Hematopoietic multipotent progenitor cell treated with erythropoietin and hydrocortisone succinate and interleukin-3 and kit ligand, for 6 days (in vitro differentiated cells): ENCODE measurements at places on chromosomes 12 and 14.
A peak's percentile ranks its signal among the peaks of the same experiment; 100 is the strongest.

DNA sequence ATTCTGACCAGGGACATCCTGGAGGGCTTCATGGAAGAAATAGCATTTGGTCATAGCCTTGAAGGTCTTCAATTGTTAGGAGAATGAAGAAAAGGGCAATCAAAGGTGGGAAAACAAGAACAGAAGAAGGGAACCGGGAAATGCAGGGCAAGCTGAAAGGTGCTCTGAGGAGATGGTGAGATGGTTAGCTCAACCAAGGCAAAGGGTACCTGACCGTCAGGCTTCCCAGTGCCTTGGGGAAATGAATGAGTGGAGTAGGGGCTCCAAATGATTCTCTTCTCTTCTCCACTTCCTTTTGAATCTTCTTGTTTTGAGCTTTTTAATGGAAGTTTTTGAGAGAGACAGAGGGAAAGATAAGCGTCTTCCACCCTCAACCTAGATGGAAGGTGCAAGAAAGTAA is 155.6 kb upstream of the PWP1 start:
- no peak for DNase-seq

- no peak for DNase-seq
These were observed 38.3 kb downstream of the NIN start for GRCh38 chr14:50792634-50793068.

DNA sequence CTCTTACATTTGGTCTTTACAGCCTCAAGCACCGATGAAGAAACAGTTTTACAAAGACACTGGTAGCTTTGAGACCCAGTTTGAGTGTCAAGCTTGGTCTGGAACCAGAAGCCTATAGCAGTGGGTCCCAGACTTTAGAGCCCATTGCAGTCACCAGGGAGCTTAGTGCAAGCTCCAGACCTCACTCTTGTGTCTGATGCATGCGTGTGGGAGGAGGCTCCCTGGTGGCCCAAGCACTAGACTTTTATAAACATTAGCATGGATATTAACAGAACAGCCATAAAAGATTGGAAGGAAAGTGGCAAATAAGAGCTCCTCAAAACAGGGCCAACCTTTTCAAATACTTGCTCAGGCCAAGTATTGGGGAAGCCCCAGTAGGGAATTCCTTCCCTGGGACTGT is 45.5 kb downstream of the SLC8B1 start:
- no peak for DNase-seq

DNA sequence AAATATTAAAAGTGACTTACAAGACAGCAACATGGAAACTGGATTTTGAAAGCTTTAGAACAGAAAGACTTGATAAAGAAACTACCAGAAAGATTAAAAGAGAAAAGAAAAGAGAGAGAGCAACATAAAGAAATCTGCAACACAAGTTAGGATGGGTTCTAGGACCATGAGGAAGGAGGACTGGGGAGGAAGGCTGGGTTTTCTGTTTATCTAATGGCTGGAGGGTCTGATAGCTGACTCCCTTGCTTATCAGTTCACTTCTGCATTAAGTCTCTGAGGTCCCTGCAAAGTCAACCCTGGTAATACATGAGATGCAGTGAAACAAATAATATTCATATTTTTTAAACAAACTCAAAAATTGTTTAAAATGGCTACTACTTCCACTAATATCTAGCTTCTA is 90.1 kb downstream of the RPAP3 start:
- DNase-seq, result peak; percentile 75

DNA sequence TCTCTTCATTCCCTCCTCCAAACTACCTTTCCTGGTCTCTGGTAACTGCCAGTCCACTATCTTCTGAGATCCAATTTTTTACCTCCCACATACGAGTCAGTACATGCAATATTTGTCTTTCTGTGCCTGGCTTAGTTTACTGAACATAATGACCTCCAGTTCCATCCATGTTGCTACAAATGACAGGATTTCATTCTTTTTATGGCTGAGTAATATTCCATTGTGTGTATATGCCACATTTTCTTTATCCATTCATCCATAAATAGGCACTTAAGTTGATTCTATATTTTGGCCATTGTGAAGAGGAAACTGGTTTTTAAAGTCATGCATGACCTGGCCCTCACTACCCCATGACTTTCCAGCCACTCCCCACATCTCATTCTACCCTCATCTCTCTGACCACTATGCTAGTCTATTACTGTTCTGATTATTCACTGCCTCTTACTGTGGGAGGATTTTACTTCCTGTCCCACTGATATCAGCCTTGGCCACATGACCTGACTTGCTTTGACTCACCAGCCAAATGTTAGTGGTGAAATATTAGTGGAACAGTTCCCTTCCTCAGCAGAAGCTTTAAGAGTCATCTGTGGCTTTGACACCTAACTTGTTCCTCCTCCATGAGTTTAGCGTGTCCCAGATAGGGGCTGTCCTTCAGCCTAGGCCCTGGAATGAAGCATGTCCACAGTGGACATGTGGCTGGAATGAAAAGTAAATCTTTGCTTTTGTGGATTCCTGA is 52.2 kb downstream of the GOLGA5 start:
- peak; percentile 79 for DNase-seq

DNA sequence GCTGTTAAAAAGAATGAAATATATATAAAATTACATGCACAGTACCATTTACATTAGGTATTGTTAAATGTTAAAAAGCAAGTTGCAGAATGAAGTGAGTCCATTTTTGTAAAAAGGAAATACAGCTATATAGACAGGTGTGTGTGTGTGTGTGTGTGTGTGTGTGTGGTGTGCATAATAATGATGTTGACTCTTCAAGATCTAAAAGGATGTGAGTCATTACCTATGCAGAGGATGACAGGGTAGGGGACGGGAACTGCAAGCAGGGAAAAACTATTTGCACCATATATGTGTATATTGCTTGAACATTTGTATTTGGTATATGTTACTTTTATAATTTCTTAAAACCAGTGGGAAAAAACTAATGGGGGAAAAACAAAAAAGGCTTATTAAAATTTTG is 3.1 kb downstream of the C14orf39 start:
- no peak for DNase-seq

DNA sequence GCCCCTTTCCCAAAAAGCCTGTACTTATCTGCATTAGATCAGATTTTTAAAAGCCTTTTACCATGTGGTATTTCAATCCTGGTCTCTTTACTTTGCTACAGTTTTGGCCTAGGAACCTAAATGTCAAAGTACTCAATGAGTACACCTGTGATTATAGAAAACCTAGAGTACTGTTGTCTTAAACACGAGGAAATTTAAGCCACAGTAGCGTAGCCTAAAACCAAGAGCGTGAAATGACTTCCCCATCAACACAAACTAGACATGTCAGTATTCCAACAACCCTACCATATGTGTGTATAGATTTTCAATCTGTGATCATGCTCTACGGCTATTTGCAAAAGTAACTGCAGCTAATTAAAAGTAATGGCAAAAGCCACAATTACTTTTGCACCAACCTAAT is 52.7 kb upstream of the OR5AU1 start:
- no peak for DNase-seq

DNA sequence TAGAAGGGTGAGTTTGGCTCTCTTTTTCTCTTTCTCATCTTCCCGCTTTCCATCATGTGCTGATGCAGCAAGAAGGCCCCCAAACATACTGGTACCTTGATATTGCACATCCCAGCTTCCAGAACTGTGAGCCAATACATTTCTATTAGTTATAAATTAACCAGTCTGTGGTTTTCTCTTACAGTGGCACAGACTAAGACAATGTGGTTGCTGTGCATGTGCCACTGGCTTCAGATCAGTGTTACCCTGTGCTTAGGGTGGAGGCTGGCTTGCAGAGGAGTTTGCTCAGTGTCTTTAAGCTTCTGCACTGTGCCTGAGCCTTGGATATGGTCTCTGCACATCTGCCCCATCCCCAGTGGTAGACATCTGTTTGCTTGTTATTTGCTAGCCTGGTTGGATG is 5.5 kb downstream of the IFI27L2 start:
- DNase-seq, result no peak

DNA sequence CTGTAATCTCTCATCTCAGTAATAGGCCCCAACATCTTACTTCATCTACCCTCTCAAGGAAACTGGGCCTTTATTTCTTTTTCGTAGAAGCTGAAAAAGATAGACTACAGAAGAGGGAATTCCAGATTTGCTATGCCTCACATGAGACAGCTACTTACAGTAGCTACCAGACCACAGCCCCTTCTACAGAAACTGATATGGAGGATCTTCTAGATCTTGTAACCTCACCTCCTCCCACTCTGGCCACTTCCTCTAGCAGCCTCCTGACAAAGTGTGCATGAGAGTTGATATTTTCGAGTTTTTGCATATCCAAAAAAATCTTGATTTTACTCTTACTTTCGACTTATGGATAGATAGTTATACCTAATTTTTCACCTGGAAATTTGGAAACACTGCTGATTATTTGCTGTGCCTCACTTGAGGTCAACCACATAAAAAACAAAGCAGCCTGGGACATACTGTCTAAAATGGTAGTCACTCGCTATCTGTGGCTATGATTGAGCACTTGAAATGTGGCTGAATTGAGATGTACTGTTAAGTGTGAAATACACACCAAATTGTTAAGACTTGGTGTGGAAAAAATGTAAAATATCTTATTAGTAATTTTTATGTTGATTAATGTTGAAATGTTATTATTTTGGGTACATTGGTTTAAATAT is 86.3 kb upstream of the NID2 start:
- peak; percentile 23 for DNase-seq

GRCh38 chr14:102588821-102589220 is 3.6 kb upstream of the RCOR1 start:
- DNase-seq, result no peak

- no peak for DNase-seq
These were observed 480.4 kb upstream of the NOVA1 start for GRCh38 chr14:27078191-27078590.

DNA sequence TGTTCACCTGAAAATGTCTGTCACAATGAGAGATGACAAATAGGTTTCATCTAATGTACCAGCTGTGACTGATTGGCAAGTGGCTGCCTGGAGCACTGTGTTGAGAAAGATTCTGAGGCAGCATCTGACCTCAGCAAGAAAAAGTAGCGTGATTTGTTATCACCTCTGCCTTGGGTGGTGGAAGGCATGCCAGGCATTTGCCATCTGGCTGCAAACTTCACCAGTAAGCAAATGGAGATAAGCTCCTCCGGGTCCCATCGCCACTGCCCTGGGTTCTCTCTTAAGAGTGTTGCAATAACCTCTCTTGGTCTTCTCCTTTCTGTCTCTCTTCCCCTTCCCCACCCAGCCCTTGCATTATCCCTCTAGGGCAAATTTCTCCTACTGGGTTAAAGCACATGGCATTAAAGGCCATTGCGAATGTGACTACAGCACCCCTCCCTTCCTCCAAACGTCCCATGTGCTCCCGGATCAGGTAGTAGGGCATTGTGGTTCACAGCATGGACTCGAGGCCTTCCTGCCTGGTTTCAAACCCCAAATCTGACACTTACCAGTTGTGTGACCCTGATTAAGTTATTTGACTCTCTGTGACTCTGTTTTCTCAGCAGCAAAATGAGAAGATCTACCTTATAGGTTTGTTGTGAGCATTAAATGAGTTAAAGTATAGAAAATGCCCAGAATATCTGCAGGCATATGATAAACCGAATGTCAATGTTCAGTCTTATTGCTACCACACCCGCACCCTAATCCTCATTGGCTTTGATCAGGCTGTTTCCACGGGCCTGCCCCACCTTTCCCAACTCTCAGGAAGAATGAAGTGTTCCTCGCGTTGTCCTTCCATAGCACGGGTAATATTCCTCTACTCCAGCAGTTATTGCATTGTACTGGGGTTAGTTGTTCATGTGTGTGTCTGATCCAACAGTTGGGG is 8.2 kb upstream of the LGALS3 start:
- DNase-seq, result peak; percentile 83

DNA sequence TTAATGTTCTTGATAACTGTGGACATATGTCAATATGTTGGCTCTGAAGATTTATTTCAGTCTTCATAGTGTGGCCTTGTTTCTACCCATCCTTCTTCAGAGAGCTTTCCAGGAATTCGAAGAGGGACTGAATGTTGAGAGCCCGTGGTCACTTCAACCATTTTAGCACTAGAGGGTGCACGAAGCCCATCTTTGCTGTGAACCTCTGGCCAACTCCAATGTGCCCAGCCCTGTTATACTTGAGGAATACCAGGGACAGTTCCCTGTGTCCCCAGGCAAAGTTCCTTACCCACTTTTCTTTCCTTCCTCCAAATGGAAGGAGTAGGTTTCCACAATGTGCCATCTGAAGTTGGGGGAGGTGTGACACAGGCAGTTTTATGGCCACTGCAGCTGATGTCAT is 603.5 kb downstream of the RPL10L start:
- peak; percentile 2 for DNase-seq

DNA sequence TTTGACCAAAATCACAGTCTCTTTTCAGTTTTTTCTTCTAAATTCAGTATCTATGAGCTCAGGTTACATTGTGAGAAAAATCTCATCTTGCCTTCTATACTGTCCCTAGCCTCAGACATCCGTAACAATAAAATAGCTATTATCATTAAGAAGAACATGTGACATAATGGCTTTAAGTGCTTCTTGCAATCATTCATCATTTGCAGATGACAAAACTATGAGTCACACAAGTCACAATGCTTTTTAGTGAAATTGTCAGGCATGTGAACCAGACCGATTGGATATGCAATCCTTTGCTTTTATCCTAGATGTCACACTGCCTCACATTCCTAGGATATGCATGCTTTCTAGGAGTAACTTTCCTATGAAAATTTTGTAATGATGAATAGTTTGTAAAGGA is 313.1 kb downstream of the SLC6A15 start:
- DNase-seq, result no peak

DNA sequence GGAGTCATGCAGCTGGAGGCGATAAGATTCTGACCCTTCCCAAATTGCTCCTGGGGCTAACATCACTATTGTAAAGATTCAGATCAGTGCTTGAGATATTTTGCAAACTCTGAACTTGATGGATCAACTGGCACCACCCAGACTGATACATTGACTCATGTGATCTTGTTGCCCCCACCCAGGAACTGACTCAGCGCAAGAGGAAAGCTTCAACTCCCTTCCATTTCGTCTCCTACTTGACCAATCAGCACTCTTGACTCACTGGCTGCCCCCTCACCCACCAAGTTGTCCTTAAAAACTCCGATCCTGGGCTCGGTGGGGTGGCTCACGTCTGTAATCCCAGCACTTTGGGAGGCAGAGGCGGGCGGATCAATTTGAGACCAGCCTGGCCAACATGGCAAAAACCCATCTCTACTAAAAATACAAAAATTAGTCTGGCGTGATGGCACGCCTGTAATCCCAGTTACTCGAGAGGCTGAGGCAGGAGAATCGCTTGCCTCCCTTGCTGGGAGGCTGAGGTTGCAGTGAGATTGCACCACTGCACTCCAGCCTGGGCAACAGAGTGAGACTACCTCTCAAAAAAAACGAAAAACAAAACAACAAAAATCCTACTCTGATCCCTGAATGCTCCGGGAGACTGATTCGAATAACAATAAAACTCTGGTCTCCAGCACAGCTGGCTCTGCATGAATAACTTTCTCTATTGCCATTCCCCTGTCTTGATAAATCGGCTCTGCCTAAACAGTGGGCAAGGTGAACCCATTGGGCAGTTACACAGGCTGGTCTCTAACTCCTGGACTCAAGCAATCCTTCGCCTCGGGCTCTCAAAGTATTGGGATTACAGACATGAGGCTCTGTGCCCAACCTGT is 9.8 kb upstream of the ARF6 start:
- peak; percentile 79 for DNase-seq

- DNase-seq, result no peak
These were observed 4.4 kb downstream of the GPR84 start for GRCh38 chr12:54359762-54360351.

- DNase-seq, result no peak
These were observed 8.8 kb downstream of the TBX5 start for GRCh38 chr12:114396869-114397719.

GRCh38 chr12:2753536-2753935 is 41.2 kb upstream of the FKBP4 start:
- no peak for DNase-seq
